ENCODE measurements at places on chromosomes 7 and 10.

DNA sequence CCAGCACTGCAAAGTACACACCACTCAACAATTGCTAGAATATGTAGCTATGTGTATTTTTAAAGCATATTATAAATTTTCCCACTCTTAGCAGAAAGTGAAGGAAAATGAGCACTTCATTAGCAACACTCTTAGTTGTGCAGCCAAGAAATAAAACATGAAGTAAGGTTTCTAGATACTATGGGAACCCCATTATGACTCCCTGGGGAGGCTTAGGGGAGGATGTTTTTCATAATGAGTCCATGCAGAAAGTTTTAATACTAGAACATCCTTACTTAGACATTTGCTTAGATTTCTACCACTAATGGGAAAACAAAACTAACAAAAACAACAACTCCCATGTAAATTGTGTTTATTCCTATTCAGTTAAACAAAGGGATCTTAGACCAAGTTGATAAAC lies 148.4 kb upstream of the HDAC9 start:
- DNase-seq, result no peak

GRCh38 chr7:80114159-80114558 lies 20.5 kb upstream of the GNAI1 start:
- no peak for DNase-seq

- no peak for DNase-seq
Observed at GRCh38 chr7:143013473-143013872, 13.5 kb downstream of the OR9A2 start.

DNA sequence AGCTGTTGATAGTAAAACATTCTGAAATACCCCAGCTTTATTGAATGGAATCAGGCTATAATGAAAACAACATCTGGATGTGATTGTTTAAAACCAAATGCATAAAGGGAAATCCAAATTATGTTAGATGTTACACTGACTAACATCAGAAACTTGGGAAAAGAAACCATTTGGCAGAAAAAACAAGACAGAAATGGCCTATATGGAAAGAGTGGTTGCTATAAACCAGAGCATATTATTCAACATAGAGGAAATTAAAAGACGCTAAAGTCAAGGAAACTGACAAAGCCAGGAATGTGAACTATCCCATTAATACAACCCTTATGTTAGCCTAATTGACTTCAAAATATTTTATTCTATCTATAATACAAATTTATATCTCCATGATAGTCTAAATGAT lies 53.0 kb upstream of the CABCOCO1 start:
- no peak for DNase-seq

GRCh38 chr10:126468876-126469643 lies 80.8 kb upstream of the ADAM12 start:
- DNase-seq, result no peak

DNA sequence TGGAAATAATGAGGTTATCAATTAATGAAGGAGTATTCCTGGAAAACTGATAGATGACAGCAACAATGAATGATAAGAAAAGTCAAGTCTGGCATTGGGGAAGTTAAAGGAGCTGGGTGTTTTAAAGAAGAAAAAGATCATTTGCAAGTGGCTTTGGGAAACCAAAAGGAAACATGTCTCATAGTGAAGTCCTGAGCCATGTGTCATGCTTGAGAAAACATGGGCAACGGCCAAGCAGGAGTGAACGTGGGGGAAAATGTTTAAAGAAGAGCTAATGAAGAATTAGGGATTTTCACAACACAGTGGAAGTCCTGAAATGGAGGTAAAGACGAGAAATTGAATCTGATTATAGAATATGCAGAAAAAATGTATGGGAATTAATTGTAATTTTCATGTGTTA lies 1383.2 kb upstream of the CELF2 start:
- no peak for DNase-seq

DNA sequence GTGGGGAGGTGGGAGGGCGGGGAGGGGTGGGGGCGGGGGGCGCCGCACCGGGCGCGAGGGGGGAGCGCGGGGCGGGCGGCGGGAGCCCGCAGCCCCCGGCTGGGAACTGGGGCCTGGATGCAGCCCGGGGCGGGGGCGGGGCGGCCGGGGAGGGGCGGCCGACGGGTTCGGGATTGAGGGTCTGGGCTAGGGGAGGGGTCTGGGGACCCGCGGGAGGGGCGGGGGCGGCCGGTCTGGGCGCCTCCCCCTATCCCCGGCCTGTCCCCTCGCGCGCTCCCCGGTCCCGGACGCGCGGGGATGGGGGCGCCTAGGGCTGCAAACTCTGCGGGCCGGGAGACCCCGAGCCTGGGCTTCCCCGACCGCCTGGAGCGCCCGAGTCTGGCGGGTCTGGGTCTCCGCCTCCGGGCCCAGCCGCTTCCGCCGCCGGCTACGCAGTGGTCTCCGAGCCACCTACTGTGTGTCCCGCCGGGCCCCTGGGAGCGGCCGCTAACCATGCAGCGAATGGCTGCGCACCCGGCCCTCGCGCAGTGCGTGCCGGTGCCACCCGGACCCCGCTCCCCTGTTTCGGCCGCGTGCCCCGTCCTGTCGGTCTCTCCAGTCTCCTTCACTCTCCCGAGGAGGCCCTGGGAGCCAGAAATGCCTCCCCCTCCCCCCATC lies 375 bp upstream of the FGF8 start:
- DNase-seq, result no peak

GRCh38 chr7:43700059-43700501 lies 29.2 kb downstream of the COA1 start:
- DNase-seq, result no peak

GRCh38 chr10:119333146-119333792 lies 125.9 kb downstream of the GRK5 start:
- DNase-seq, result no peak

DNA sequence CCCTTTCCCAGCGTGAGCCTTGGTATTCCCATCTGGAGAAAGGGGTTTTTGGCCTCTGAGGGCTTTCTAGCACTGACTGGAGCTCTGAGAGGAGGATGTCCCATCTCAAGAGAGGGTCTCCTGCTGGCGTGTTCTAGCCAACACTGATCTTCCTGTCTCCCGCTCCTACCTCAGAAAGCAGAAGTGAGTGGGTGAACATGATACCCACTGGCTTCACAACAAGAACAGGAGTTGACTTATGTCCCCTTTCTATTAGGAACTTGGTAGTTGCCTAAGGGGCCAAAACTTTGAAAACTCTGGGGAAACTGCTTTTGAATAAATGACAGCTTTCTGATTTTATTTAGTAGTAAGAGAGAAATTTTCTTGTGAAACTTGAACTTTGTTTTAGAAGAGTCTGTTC lies 113.1 kb upstream of the ADCY1 start:
- no peak for DNase-seq

DNA sequence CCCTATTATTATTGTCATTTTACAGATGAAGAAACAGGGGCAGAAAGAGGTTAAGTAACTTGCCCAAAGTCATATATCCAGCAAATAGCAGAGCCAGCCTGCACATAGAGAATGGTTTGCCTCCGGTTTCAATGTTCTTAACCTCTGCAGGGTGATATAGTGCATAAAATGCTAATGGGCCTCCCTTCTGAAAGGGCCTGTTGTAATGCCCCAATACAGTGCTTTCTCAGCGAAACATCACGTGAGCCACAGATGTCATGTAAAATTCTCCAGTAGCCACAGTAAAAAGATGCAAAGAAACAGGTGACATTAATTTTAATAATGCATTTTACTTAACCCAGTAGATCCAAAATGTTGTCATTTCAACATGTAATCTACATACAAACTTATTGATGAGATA lies 38.1 kb downstream of the LRGUK start:
- DNase-seq, result no peak

DNA sequence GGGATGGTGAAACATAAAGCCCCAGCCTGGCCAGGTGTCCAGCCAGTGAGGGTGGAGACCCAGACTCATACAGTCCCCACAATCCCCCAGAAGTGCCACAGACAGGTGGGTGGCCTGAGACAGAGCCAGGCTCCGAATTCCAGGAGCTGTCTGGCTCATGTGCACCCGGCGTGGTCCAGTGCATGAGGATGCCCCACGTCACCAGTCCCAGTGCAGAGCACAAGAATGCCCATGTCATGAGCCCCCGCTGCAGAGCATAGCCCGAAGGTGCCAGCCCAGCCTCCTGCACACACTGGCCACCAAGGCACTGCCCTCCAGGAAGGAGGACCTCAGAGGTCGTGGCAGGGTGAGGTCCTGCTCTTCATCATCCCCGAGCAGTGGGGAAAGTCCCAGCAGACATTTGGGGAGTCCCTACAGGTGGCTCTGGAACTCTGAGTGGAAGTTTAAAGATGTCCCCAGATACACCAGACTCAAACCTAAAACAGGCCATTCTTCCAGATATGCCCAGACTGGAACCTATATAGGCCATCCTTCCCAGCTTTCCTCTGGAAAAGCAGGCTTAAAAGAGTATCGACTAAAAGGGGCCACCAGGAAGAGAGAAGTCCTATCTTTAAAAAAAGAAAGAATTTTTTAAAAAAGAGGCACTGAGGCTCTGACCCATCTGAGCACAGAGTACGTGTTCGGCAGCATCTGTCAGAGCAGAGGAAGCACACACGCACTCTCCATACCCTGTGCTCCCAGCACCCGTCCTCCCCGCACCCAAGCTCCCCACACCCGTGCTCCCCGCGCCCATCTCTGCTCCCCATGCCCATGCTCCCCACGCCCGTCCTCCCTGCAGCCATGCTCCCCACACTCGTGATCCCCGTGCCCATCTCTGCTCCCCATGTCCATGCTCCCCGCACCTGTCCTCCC lies 11.5 kb downstream of the DIP2C start:
- no peak for DNase-seq

- no peak for DNase-seq
Observed at GRCh38 chr10:42836771-42837468, 54.3 kb downstream of the BMS1 start.

- no peak for DNase-seq
Observed at GRCh38 chr7:17159500-17160037, 138.9 kb upstream of the AHR start.

- peak; percentile 43 for DNase-seq
Observed at GRCh38 chr7:13551503-13551902, 438.0 kb downstream of the ETV1 start.

DNA sequence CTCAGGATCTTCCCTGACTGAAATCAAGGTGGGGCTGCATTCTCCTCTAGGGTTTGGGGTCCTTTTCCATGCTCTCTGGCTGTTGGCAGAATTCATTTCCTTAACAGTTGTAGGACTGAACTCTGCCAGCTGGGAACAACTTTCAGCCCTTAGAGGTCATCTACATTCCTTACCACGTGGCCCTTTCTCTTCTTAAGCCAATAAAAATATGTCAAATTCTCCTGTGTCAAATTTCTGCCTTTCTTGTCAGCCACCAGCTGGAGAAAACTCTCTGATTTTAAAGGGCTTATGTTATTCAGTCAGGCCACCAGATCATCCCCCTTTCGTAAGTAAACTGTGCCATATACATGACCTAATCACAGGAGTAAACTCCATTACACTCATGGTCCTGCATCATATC lies 95.3 kb upstream of the IL6 start:
- DNase-seq, result no peak

- DNase-seq, result peak; percentile 76
Observed at GRCh38 chr7:47573758-47574481, 8.0 kb downstream of the TNS3 start.

DNA sequence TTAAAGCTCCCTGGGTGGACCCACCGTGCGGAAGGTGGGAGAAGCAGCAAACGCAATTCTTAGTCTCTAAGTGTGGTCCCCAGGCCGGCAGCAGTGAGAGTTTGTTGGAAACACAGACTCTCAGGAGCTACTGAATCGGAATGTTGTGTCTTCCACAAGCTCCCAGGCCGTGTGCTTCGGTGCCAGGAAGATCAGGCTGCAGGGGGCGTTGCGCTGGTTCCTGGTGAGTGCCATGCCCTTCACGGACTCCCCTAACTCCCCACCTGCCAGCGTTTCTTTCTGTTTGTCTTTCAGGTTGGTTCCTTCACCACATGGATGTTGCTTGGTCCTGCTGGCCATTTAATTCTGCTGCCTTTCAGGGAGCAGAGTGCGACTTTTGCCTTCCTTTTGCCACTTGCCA lies 91.2 kb upstream of the PITRM1 start:
- no peak for DNase-seq

DNA sequence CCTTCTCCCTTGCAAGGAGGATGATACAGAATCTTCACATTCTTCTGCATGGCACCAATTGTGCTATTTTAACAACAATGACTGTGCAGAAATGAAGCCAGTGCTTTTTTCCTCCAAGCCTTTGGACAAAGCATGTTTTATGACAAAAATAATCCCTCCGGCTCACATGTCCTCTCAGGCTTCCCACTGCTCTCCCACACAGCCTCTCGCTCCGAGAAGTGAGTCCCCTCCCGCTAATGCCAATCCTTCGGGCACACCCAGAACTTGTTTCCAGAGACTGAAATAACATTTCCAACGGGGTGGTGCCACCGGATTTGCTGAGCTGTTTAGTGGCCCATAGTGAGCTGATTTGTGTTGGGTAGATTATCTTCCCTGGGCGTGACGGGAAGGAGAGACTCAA lies 35.8 kb downstream of the RBM17 start:
- DNase-seq, result no peak

Data from right hindlimb (tissue), 1 donor.